ENCODE measurements at places on chromosomes 6 and 20. TPM values are rescaled to one million over a fixed set of nuclear protein-coding genes. Genes with fewer than 3 reads are reported as not detected.

DNA sequence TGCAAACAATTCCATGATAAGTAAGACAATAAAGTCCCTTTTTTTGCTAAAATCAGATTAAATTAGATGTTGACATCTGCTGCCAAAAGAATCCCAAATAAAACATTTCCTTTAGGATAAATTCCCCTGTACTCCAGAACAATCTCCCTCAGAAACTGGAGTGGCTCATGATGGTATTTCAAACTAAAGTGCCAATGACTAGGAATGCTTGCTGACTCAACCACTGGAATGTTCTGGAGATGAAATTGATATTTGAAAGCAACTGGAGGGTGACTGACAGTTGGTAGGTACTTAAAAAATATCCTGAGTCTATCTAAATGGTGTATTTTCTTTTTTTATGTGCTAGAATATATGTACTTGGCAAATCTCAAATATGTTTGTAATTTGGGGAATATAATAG lies 350.1 kb upstream of the TSHZ2 start:
- H3K36me3 ChIP-seq = no peaks in the 10 kb centered on the region

- H3K4me1 ChIP-seq = peaks cover 19% of the 10 kb centered on the region
- peak overlapping the region; percentile 44 for H3K27ac ChIP-seq
- H3K4me3 ChIP-seq = no peak overlapping the region
- no peak for DNase-seq
- H3K27me3 ChIP-seq = peaks cover 24% of the 10 kb centered on the region
Measured at GRCh38 chr6:32983964-32984621, 15.7 kb downstream of the BRD2 start.

- peaks cover 22% of the 10 kb centered on the region for H3K4me1 ChIP-seq
- H3K4me3 ChIP-seq = peak within 1 kb of the TSS; percentile 87
- no peak for DNase-seq
- peaks cover 1% of the 10 kb centered on the region for H3K27me3 ChIP-seq
Measured at GRCh38 chr6:13924949-13925881, at the start of gene RNF182. RNF182 (plus strand) TSS chr6:13924952; CDS start chr6:13977120, 52,168 bp downstream.

GRCh38 chr6:127279815-127280214 lies 13.2 kb downstream of the RNF146 start:
- no peaks in the 10 kb centered on the region for H3K27me3 ChIP-seq
- H3K27ac ChIP-seq = no peak overlapping the region
- DNase-seq = no peak
- H3K4me3 ChIP-seq = no peak overlapping the region
- no peaks in the 10 kb centered on the region for H3K4me1 ChIP-seq

GRCh38 chr20:44334306-44334705 lies 2.5 kb upstream of the R3HDML start:
- no peak overlapping the region for H3K27ac ChIP-seq
- peaks cover 56% of the 10 kb centered on the region for H3K27me3 ChIP-seq
- no peak for DNase-seq
- H3K4me3 ChIP-seq = no peak overlapping the region
- H3K4me1 ChIP-seq = no peaks in the 10 kb centered on the region
- H3K36me3 ChIP-seq = no peaks in the 10 kb centered on the region

DNA sequence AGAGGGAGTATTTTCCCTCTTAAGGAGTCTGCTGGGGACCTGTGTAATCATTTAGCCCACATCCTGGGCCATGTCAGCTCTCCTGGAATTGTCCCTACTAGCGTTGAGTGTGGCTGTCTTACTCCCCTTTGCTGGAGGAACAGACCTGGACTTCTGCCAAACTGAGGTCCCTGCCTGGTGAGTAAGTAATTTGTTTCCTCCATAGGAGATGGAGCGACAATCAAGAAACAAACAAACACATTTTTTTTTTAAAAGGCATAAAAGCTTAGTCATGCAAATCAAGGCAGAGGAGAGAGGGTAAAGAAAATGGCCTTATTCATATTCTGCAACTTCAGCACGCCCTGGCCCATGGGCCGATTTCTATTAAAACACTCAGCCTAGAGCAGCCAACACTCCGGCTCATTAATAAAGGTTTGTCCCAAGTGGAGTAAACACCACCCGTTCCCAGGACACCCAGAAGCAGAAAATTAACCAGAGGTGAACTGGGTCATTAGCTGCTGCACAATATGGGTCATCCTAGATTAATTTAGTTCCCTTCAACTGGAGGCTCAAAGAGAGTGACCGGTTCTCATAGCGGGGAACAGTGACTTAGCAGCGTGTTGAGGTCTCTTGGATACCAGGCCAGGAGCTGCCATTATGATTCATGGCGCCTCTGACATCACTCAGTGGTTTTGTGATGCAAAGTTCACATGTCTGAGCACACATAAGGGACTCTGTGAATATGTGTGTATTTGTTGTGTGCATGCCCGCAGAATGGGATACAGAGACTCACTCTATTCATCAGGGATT lies 165.0 kb upstream of the SULF2 start:
- no peak overlapping the region for H3K27ac ChIP-seq
- peaks cover 6% of the 10 kb centered on the region for H3K36me3 ChIP-seq
- no peaks in the 10 kb centered on the region for H3K4me1 ChIP-seq
- DNase-seq = no peak

DNA sequence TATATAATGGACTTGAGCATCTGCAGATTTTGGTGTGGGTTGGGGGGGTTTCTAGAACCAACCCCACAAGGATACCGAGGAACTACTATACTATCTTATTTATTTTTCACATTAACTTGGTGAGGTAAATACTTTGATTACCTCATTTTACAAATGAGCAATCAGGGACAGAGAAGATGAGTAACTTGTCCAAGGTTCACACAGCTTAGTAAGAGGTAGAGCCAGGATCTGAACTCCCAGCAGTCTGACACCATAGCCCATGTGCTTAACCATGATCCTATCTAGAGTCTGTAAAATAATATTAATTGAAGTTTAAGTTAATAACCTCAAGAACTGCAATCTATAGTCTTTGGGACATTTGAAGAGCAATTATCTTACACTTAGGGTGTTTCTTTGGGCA lies 28.6 kb downstream of the DHX35 start:
- H3K4me3 ChIP-seq = no peak overlapping the region
- no peak overlapping the region for H3K27ac ChIP-seq
- H3K4me1 ChIP-seq = peaks cover 20% of the 10 kb centered on the region
- no peak for DNase-seq
- no peaks in the 10 kb centered on the region for H3K27me3 ChIP-seq

DNA sequence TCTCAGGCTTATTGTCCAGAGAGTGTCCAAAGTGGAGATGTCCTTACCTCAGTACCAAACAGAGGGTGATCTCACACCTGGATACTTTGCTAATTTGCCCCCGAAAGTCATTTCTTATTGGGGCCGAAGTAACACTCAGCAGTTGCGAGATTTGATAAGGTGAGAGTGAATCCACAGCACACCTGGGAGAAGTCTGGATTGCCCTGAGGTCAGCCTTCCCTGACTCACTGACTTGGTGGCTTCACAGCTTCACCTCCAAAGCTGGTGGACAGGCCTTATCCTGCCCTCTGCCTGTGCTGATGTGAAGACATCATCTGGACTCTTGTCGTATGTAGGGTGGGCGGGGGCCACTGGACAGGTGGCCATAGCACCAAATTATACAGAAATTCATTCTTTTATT lies 101.9 kb upstream of the ARMC2 start:
- H3K4me1 ChIP-seq = peaks cover 24% of the 10 kb centered on the region
- H3K27ac ChIP-seq = no peak overlapping the region
- DNase-seq = no peak
- no peak overlapping the region for H3K4me3 ChIP-seq
- H3K27me3 ChIP-seq = peaks cover 6% of the 10 kb centered on the region

DNA sequence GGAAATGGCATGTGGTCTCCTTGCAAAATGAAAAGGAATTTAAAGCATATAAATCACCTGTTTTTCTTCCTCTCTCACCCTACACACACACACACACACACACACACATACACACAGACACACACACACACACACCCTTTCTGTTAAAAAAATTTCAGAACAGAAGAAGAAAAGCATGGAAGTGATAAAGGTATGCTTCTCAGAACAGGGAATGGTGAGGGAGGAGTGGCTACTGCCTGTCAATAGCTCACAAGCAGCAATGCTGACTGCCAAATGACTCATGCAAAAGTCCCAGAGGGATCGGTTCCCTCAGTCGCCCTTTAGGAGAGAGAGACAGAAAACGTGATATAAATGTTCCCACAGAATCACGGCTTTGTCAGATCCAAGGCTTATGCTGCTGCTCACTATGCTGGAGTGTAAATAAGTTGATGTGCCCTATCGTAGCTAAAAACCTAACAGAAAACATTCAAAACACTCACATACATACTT lies 102.6 kb downstream of the IBTK start:
- peak; percentile 85 for DNase-seq
- peak overlapping the region; percentile 82 for H3K4me3 ChIP-seq
- peaks cover 39% of the 10 kb centered on the region for H3K4me1 ChIP-seq
- H3K27me3 ChIP-seq = no peaks in the 10 kb centered on the region
- H3K36me3 ChIP-seq = peaks cover 18% of the 10 kb centered on the region

GRCh38 chr6:145809211-145809610 lies 5.4 kb downstream of the FBXO30 start:
- H3K36me3 ChIP-seq = peaks cover 43% of the 10 kb centered on the region
- H3K27ac ChIP-seq = peak overlapping the region; percentile 49
- peaks cover 49% of the 10 kb centered on the region for H3K4me1 ChIP-seq
- DNase-seq = no peak

DNA sequence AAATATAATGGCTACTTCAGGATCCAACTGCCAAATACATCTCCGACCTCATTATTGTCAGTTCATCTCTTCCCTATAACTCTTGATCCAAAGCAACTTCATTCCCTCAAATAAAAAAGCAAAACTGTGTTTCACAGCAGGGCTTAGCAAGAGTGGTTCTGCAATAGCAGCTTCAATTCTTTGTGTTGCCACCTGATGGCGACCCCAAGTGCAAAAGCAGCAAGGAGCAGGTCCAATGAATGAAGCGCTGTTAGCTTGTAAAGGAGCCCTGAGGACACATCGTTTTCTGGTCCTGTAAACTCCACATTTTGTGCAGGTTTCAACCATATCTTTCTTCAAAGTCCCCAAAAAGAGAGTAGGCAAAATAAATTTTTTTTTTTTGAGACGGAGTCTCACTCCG lies 19.6 kb downstream of the RTN4IP1 start:
- H3K27me3 ChIP-seq = no peaks in the 10 kb centered on the region
- DNase-seq = no peak
- H3K4me3 ChIP-seq = no peak overlapping the region
- no peak overlapping the region for H3K27ac ChIP-seq

GRCh38 chr6:28206928-28207509 lies 18.1 kb upstream of the ZSCAN9 start:
- DNase-seq = no peak
- H3K4me3 ChIP-seq = peak overlapping the region; percentile 91

DNA sequence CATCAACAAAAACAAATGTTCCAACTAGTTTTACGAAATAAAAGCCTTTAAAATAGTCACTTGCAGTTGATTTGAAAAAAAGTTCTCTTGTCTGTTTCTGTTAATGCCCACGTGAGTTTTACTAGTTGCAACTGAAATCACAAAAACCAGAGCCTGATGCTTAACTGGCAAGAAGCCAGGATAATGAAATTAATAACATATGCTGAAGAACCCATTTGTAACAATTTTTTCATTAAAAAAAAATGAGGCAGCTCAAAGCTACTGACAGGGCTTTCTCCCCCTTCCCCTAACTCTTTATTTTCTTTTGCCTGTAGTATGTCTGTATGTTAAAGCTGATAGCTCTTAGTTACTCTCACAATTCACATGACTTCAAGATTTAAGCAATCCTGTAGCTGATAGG lies 132.7 kb upstream of the EYA4 start:
- no peaks in the 10 kb centered on the region for H3K27me3 ChIP-seq
- no peak overlapping the region for H3K4me3 ChIP-seq
- no peak overlapping the region for H3K27ac ChIP-seq
- DNase-seq = no peak

DNA sequence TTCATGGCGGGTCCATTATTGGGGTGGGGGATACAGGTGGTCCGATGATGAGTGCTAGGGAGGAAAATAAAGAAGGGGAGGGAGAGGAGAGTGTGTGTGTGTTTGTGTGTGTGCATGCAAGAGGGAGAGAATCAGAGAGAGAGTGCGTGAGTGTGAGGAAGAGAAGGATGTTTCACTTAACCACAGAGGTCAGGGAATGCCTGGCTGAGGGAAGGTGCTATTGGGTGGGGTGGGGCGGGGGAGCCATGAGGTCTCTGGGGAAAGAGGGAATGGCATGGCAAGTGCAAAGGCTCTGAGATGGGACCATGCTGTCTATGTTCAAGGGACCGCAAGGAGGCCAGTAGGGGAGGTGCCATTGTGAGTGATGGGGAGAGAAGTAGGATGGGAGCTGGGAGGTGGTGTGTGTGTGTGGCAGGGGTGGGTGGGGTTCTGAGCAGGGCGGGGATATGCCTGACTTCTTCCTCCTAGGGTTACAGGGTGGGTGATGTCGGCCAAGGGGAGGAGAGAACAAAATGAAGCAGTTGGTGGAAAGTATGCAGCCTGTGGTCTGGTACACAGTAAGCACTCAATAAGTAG lies 23.0 kb downstream of the CEBPB start:
- peak; percentile 22 for DNase-seq
- no peaks in the 10 kb centered on the region for H3K36me3 ChIP-seq
- H3K27ac ChIP-seq = peak overlapping the region; percentile 16
- peaks cover 9% of the 10 kb centered on the region for H3K27me3 ChIP-seq

- peaks cover 7% of the 10 kb centered on the region for H3K27me3 ChIP-seq
- no peak overlapping the region for H3K27ac ChIP-seq
- H3K4me3 ChIP-seq = no peak overlapping the region
- H3K4me1 ChIP-seq = peaks cover 27% of the 10 kb centered on the region
- no peak for DNase-seq
Measured at GRCh38 chr20:49765846-49766541, 46.6 kb upstream of the SLC9A8 start.

DNA sequence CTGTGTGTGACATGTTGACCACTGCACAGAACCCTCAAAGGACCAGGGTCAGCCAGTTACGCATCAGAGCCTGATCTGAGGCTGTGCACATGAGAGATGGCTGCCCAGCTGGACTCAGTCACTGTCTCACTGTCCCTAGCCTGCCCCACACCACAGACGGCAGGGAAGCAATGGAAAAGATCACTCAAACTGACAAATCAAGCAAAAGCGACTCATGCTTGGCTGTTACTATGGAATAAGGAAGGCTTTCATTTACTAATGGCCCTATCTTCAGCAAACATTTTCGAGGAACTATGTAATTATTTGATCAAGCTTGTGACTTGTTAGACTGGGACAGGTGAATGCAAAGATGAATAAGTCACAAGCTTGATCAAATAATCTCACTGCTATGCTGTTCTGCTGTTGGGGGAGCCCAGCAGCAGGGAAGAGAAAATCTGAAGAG lies 137.0 kb downstream of the SLC23A2 start:
- no peak overlapping the region for H3K4me3 ChIP-seq
- DNase-seq = no peak
- H3K36me3 ChIP-seq = peaks cover 44% of the 10 kb centered on the region
- no peaks in the 10 kb centered on the region for H3K4me1 ChIP-seq

GRCh38 chr6:112366695-112367553 lies 19.8 kb downstream of the RFPL4B start:
- no peaks in the 10 kb centered on the region for H3K36me3 ChIP-seq
- no peak for DNase-seq
- no peak overlapping the region for H3K27ac ChIP-seq
- H3K4me3 ChIP-seq = no peak overlapping the region
- peaks cover 11% of the 10 kb centered on the region for H3K4me1 ChIP-seq
- H3K27me3 ChIP-seq = peaks cover 1% of the 10 kb centered on the region

- peaks cover 67% of the 10 kb centered on the region for H3K27me3 ChIP-seq
- peaks cover 6% of the 10 kb centered on the region for H3K4me1 ChIP-seq
- peak overlapping the region; percentile 12 for H3K27ac ChIP-seq
- H3K36me3 ChIP-seq = no peaks in the 10 kb centered on the region
- H3K4me3 ChIP-seq = peak overlapping the region; percentile 70
Measured at GRCh38 chr6:30954631-30955366, 14.0 kb downstream of the MUCL3 start.

The GDAP1L1 gene
- total RNA-seq = not detected

The NHLRC1 gene
- total RNA-seq = 1.5 TPM

The RAET1G gene
- 0.69 TPM for total RNA-seq

The VSTM2L gene
- total RNA-seq = 0.96 TPM

The EPPIN gene
- total RNA-seq = not detected

The ASIP gene
- not detected for total RNA-seq

The DNAJC5 gene
- total RNA-seq = 65.8 TPM

The ADGRB3 gene
- total RNA-seq = not detected

The HSPA1L gene
- 1.6 TPM for total RNA-seq
